ENCODE measurements at places on chromosomes 11 and 22.

DNA sequence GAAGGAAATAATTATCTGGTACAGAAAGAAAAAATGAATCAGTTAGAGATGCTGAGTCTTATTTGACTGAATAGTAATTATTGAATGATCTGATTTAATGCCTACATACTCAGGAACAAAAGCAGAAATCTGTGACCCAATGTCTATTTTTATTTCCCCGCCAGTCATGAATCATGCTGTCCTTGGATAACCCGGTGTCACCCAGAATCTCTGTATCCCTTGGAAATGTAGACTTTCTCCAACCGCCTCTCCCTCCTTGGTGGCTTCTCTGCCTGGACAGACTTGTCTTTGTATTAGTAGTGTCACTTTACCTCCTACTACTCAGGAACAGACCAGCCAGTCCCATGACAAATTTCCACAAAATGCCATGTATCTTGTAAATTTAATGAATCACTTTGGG lies 173.3 kb upstream of the PDGFD start:
- H3K27ac ChIP-seq = no peak overlapping the region
- no peak for DNase-seq
- no peaks in the 10 kb centered on the region for H3K36me3 ChIP-seq
- H3K4me3 ChIP-seq = no peak overlapping the region

DNA sequence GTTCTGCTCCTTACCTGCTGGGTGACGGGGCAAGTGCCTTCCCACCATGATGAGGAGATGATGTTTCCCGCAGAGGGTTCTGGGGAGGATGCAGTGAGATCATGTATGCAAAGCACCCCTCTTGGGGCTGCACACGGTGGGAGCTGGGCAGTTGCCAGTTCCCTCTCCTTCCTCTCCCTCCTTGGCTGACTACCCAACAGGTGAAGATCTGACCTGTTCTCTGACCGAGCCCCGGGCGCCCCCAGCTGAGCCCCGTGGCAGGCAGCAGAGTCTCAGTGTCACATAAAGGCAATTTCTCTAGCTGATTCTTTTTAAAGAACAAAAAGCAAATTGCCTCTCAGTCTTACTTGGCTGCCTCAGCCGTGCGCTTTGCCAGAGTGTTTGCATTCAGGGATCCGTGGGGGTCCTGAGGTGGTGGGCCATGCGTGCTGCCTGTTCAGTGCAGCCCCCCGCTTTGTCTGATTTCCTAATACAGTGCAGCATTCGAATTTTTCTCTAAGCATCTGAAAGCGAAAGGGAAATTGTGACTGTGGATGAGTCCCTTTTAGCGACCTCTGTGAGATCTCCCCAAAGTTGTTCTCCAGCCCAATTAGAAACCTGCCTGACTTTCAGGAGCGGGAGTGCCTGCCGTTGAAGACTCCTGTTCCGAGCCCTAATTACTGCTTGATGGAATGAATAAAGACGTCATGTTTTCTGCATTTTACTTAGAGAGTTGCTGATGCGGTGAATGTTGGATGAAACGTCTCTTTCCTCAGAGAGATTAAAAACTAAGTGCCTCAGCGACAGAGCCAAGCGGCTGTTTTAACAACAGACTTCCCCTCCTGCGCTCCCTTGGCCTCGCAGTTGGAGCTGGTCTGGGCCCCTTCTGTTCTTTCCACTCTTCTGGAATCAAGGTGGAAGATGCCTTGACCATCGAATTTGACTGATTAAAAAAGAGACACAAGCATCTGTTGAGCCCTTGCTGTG lies 86.0 kb downstream of the GRIK4 start:
- H3K27ac ChIP-seq = no peak overlapping the region
- H3K27me3 ChIP-seq = no peaks in the 10 kb centered on the region
- H3K36me3 ChIP-seq = no peaks in the 10 kb centered on the region

GRCh38 chr22:38608992-38609750 lies 39.2 kb upstream of the DMC1 start:
- H3K27ac ChIP-seq = no peak overlapping the region
- no peaks in the 10 kb centered on the region for H3K36me3 ChIP-seq

DNA sequence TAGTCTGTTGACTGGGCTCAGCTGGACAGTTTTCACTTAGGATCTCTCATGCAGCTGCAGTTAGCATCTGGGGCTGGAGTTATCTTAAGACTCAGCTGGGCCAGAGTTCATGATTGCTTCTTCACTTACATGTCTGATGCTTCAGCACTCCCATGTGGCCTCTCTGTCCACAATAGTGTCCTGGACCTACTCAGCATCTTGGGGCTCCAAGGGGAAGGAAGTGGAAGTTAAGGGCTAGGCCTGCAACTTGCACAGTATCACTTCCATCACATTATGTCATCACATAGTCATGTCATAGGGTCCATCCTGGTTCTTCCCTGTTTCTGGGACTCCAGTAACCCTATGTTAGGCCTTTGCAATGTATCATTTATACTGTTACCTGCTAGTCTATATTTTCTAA lies 115.9 kb downstream of the C11orf65 start:
- H3K4me1 ChIP-seq = no peaks in the 10 kb centered on the region
- peaks cover 42% of the 10 kb centered on the region for H3K36me3 ChIP-seq
- H3K27me3 ChIP-seq = no peaks in the 10 kb centered on the region
- no peak overlapping the region for H3K27ac ChIP-seq
- no peak for DNase-seq
- H3K4me3 ChIP-seq = no peak overlapping the region

GRCh38 chr22:31929167-31929930 lies 15.0 kb upstream of the YWHAH start:
- H3K27me3 ChIP-seq = no peaks in the 10 kb centered on the region
- DNase-seq = peak; percentile 77
- no peak overlapping the region for H3K4me3 ChIP-seq
- H3K4me1 ChIP-seq = no peaks in the 10 kb centered on the region
- no peaks in the 10 kb centered on the region for H3K36me3 ChIP-seq

DNA sequence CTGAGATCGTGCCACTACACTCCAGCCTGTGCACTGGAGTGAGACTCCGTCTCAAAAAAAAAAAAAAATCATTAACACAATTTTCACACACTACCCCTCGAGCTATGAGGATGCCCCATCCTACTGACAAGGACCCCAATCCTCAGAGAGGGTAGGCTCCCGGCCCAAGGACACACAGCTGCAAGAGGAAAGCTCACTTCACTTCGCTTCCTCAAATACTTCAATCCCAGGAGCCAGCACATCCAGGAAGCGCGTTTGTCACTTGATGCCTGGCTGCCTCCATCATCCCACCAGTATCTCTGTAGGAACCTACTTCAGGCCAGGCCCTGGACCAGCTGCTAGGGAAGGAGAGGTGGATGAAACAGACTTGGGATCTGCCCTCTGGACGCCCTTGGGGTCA lies 144.0 kb downstream of the CRYBB2 start:
- peaks cover 12% of the 10 kb centered on the region for H3K36me3 ChIP-seq
- no peak overlapping the region for H3K4me3 ChIP-seq
- no peak overlapping the region for H3K27ac ChIP-seq

- no peak for DNase-seq
- no peaks in the 10 kb centered on the region for H3K4me1 ChIP-seq
- no peaks in the 10 kb centered on the region for H3K36me3 ChIP-seq
- peaks cover 54% of the 10 kb centered on the region for H3K27me3 ChIP-seq
These were observed 169.6 kb downstream of the BRD1 start for GRCh38 chr22:49657974-49658590.

DNA sequence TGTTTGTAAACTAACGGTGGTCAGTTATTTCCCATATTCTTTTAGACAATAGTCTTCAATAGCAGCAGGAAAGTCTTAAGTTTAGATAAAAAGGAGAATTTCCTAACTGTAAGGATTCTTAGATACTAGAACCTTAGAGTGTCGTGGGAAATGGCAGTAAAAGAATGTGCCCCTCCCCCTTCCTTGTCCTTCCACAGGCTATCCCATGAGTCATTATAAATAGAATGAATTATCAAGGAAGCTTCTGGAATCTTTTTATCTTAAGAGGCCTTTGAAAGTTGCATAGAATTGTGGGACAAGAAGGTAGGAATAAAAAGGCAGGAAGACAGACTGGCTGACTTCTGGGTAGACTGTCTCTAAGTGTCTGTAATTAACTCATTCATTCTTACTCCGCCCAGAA lies 165.2 kb upstream of the TBCEL start:
- no peaks in the 10 kb centered on the region for H3K4me1 ChIP-seq
- no peaks in the 10 kb centered on the region for H3K36me3 ChIP-seq
- peaks cover 5% of the 10 kb centered on the region for H3K27me3 ChIP-seq
- no peak overlapping the region for H3K4me3 ChIP-seq

DNA sequence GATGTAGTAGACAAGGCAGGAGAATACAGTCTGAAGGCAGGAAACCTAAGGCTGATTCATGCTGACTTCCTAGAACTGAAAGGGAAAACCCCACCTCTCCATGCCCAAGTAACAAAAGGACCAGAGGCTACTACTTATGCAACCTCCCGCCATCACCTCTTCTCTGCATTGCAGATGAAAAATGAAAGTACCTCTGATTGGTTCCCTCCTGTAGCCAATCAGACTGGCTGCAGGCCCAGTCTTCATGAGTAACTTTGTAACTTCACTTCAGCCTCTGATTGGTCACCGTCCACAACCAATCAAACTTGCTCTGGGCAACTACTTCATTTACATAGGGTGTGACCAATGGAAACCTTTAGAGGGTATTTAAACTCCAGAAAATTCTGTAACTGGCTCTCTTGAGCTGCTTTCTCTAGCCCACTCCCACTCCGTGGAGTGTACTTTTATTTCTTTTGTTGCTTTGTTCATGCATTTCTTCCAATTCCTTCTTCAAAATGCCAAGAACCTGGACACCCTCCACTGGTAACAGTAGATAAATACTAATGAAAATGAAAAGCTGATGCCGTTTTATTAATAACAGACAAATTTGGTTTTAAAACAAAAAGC lies 5.2 kb upstream of the MAP6 start:
- no peak for DNase-seq
- H3K27me3 ChIP-seq = no peaks in the 10 kb centered on the region
- no peak overlapping the region for H3K27ac ChIP-seq
- peaks cover under 1% of the 10 kb centered on the region for H3K4me1 ChIP-seq

- no peaks in the 10 kb centered on the region for H3K4me1 ChIP-seq
- no peaks in the 10 kb centered on the region for H3K36me3 ChIP-seq
- no peak overlapping the region for H3K27ac ChIP-seq
- no peaks in the 10 kb centered on the region for H3K27me3 ChIP-seq
- no peak overlapping the region for H3K4me3 ChIP-seq
- no peak for DNase-seq
These were observed 144.1 kb downstream of the CTTN start for GRCh38 chr11:70542406-70542805.

- no peak overlapping the region for H3K27ac ChIP-seq
- H3K4me3 ChIP-seq = no peak overlapping the region
- H3K4me1 ChIP-seq = no peaks in the 10 kb centered on the region
- H3K36me3 ChIP-seq = peaks cover 36% of the 10 kb centered on the region
- H3K27me3 ChIP-seq = no peaks in the 10 kb centered on the region
These were observed 11.3 kb downstream of the IFT27 start for GRCh38 chr22:36764641-36765040.

GRCh38 chr11:31870609-31871309 lies 59.6 kb upstream of the PAX6 start:
- peaks cover 7% of the 10 kb centered on the region for H3K4me1 ChIP-seq
- DNase-seq = peak; percentile 75
- no peaks in the 10 kb centered on the region for H3K36me3 ChIP-seq
- H3K27me3 ChIP-seq = no peaks in the 10 kb centered on the region

DNA sequence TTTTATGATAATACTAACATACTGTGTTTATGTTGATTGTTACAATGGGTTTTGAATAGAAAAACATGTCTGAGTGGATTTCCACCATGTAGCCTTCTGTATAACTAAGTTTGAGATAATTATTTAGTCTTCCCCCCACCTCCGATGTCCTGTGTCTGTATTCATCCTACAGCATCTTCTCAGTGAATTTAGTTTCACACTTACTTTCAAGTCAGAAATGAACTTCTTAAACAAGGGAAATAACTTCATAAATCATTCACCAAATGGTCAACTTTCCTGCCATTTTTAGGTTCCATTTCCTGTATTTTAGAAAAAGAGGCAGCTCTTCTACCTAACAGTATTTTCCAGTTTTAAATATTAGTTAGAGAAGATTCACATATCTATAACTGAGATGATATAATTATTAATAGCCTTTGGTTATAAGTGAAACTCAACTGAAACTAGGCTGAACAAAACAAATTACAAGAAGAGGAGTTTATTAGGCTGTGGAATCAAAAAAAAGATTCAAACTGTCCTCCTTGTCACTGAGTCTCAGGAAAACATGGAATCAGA lies 3.5 kb downstream of the OR51B5 start:
- no peak overlapping the region for H3K27ac ChIP-seq
- DNase-seq = no peak
- no peaks in the 10 kb centered on the region for H3K4me1 ChIP-seq
- no peaks in the 10 kb centered on the region for H3K36me3 ChIP-seq
- H3K27me3 ChIP-seq = no peaks in the 10 kb centered on the region

DNA sequence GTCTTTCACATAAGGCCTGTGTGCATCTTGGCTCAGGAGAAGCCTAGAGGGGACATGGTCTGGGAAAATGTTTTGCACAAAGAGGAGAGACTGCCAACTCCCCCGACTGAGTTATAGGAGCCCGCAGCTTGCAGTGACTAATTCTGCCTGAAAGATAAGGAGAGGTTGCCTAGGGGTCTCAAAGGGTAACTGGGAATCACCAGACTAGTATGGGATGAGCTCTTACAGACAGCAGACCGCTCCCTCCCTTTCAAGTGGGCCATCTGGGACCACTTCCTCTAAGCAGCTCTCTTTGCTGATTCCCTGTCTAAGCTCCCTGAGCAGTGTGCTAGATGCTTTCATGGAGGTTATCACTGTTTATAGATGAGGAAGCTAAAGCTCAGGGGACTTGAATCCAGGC lies 105.1 kb downstream of the TENM4 start:
- no peak for DNase-seq
- H3K4me1 ChIP-seq = no peaks in the 10 kb centered on the region
- no peaks in the 10 kb centered on the region for H3K36me3 ChIP-seq
- H3K27me3 ChIP-seq = no peaks in the 10 kb centered on the region
- no peak overlapping the region for H3K27ac ChIP-seq
- H3K4me3 ChIP-seq = no peak overlapping the region

GRCh38 chr11:76562541-76562940 lies 108.0 kb downstream of the LRRC32 start:
- H3K27me3 ChIP-seq = no peaks in the 10 kb centered on the region
- no peak overlapping the region for H3K4me3 ChIP-seq
- H3K36me3 ChIP-seq = no peaks in the 10 kb centered on the region
- no peak for DNase-seq
- H3K4me1 ChIP-seq = no peaks in the 10 kb centered on the region
- H3K27ac ChIP-seq = no peak overlapping the region

DNA sequence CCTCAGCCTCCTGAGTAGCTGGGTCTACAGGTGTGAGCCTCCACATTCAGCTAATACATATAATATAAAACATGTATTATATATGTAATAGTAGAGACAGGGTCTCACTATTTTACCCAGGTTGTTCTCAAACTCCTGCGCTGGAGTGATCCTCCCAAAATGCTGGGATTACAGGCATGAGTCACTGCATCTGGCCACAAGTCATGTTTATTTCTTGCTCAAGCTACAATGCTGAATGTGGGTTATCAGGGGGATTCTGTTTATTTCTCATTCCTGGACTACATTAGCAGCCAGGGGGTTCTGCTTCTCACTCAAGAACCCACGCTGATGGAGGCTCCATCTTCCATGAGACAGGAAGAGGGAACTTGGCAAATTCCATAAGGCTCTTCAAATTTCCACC lies 24.8 kb downstream of the FOLR3 start:
- no peak overlapping the region for H3K4me3 ChIP-seq
- DNase-seq = no peak
- no peaks in the 10 kb centered on the region for H3K36me3 ChIP-seq
- no peaks in the 10 kb centered on the region for H3K4me1 ChIP-seq
- H3K27me3 ChIP-seq = peaks cover 10% of the 10 kb centered on the region

All from stomach (tissue), 19 donors.